ENCODE measurements at places on chromosomes 16 and 17.

DNA sequence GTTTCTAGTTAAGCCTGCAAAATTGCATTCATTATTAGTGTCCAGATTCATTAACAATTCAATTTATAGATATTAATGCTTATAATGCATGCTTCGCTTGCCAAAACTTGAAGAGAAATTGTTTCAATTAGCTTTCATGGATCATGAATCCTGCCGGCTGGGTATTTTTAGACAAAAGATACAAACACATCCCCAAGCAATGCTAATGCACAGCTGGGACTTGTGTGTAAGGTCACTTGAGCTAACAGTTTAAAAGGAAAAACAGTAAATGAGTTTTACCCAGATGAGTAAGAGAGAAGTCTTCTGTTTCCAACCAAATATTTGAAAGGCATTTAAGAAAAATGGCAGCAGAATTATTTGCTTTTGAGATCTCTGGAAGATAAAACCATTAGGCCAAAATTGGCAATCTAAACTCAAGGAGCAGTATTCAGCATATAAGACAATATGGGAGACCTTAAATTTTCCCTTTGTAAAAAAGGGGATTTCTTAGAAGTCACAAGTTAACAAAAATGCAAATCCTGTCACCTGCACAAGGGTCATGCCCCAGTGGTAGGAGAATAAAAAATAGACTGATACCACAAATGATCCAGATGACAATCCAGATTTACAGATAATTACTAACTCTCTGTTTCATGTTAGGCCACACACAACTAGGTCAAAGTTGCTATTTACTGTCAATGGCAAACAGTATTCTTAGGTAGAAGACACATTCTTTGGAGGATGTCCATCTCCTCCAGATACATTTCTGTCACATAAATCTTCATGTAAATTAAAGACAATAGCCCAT is 418.4 kb upstream of the PMFBP1 start:
- DNase-seq = no peak

- DNase-seq = peak; percentile 58
These were observed 10.1 kb upstream of the SLC25A39 start for GRCh38 chr17:44334727-44335126.

DNA sequence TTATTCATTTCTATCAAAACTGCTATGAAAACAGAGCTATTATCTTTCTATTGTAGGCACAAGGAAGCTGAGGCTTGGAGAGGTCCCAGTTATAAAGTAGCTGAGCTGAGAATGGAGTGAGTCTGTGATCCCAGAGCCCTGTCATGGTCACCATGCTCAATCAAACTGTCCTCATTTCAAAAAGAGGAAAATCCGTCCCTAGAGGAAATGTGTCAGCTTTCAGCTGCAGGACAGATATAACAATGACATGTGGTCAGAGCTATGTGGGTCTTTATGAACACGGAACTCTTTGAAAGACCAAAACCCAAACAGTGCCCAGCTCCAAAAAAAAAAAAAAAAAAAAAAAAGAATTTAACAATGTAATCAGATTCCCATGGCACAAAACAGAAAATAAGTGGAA is 266.1 kb downstream of the XYLT1 start:
- DNase-seq = peak; percentile 62

DNA sequence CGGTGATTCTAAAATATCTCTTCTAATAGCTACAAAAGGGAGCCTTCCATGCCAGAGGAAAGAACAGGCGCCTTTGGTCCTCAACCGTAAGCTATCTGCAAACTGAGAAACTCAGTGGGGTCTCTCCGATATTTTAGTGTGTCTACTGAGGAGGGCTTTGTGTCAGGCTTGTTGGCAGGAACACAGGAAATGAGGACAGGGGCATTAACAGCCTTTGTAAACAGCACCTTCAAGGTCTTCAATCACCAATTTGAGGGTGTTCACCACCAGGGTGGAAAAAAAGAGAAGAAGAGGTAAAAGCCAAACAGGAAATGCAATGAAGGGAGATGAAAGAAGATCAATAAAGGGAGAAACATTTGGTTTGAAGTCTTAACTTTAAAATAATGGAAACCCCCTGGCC is 580.1 kb upstream of the SALL1 start:
- DNase-seq = no peak

DNA sequence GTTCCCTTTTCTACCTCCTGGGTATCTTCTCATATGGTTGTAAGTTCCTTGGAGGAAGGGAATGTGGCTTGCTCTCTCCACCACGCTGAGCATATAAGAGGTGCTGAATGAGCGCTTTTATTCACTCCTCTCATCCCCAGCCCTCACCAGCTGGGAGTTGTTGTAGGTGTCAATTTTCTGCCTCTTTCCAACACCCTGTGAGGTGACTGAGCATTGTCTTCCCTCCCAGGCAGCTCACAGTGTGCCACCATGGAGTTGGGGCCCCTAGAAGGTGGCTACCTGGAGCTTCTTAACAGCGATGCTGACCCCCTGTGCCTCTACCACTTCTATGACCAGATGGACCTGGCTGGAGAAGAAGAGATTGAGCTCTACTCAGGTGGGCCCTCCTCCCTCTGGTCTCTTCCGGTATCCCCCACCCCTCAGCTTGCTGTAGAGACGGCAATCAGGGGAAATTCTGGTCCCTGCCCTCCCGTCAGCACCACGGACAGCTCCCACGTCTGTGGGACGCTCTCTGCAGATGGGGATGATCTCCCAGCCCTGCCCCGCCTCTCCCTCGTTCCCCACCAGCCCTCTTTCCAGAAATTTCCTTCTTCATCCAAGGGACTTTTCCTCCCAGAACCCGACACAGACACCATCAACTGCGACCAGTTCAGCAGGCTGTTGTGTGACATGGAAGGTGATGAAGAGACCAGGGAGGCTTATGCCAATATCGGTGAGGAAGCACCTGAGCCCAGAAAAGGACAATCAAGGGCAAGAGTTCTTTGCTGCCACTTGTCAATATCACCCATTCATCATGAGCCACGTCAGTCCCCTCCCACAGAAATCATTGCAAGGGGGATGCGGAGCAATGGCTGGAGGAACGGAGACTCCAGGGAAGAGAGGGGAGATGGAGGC is 18.3 kb downstream of the CIITA start:
- DNase-seq = peak; percentile 79

- no peak for DNase-seq
These were observed 5.8 kb upstream of the HOXB9 start for GRCh38 chr17:48631693-48632578.

DNA sequence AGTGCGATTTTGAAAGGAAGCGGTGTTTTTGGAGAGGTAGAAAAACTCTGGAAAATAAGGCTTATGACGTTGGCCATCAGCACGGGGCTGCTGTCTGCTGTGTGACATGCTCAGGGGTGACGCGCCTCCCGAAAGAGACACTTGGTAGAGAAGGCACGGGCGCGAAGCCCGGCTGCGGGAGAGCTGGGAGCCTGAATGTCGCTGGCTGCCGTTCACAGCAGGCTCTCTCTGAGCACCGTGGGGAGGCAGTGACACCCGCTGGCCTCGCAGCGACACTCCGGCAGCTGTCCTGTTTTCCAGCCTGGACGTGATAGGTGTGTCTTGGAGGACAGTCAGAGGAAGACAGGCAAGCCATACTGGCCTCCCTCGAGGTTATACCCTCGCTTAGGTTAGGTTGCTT is 759.1 kb upstream of the RBFOX1 start:
- DNase-seq = peak; percentile 16

GRCh38 chr17:31444026-31444425 is 52.6 kb downstream of the RAB11FIP4 start:
- DNase-seq = no peak

GRCh38 chr16:9169094-9169493 is 77.7 kb downstream of the HAPSTR1 start:
- no peak for DNase-seq

DNA sequence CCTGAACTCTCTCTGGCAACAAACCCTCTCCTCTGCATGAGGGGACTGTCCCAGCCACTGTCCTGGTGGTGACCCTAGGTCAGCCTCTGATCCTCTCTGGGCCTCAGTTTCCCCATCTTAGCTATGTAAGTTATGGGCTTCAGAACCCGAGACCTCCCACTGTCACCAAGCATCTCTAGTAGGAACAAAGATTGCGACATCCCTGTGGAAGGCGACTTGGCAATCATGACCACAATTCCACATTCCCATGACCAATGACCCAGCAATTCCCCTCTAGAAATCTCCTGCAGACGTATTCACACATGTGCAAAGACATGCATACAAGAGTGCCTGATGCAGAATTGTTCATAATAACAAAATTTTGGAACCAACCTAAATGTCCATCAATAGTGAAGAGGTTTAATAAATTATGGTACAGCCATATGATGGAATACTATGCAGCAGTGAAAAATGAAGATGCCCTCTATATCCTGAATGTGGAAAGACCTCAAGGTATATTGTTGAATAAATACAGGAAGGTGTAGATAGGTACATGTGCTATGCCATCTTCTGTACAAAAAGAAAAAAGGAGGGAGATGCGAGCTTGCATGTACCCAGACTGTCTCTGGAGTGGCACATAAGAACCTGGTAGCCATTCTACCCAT is 21.2 kb downstream of the CNGB1 start:
- DNase-seq = peak; percentile 8

DNA sequence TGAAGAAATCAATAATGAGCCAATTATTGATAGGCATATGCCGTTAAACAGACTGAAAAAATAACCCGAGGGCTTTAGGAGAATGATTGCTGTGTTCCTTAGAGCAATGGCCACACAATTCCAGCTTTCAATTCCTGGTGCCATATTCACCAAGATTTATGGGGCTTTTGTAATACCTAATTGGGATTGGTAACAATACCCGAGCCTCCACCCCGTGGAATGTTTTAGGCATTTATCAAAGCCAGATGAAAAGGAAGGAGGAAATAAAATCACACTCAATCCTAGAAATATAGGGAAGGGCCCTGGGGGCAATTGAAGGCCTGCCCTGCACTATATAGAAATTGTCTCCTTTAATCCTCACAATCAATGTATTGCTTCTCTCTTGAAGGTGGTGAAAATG is 42.1 kb upstream of the MLYCD start:
- DNase-seq = no peak

- DNase-seq = no peak
These were observed 44.1 kb upstream of the RBFOX3 start for GRCh38 chr17:79654960-79655382.

DNA sequence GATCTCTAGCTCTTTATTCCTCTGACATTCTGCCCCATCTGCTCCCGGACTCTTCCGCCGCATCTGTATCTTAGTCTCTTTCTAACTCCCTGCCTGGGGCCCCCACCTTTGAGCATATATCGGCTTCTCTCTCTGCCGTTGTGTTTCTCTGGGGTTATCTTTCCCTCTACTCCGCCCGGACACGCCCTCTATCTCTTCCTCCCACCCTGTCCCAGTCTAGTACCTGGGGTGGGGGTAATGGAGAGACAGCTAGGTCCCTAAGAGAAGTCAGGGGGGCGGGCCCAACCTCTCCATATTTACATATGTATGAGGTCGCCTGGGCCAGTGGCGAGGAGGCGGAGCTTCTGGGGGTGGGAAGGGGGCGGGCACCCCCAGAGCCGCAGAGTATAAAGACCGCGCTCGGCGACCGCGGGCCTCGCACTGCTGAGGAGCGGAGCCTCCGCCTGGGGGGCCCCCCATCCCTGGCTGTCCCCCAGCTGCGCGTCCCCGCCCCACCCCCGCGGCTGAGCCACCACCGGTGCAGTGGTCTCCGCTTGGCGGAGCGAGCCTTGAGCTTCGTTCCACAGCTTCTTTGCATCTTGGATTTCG is at the start of gene ATP1B2:
Gene ATP1B2, plus strand, starts transcription at position 418 of the 588 bp plus-strand sequence. CDS start 593 bp downstream, outside the sequence.
- DNase-seq = peak; percentile 71

- no peak for DNase-seq
These were observed 104.7 kb upstream of the TMEM132E start for GRCh38 chr17:34474706-34475105.

GRCh38 chr17:55318081-55318480 is 53.3 kb downstream of the HLF start:
- no peak for DNase-seq

- DNase-seq = no peak
These were observed 12.5 kb downstream of the C17orf78 start for GRCh38 chr17:37388266-37388665.

All from suppressor macrophage (primary cell).